Myocyte (in vitro differentiated cells): ENCODE measurements at places on chromosomes 4 and X. TPM values are rescaled to one million over a fixed set of nuclear protein-coding genes. Genes with fewer than 3 reads are reported as not detected.

NAA11 gene
- total RNA-seq, result not detected in 2 replicates

FOXR2 gene
- total RNA-seq, result not detected in 2 replicates

ANXA10 gene
- total RNA-seq, result 0.16 TPM in 1 of 2 replicates, not detected in the other

GPR82 gene
- total RNA-seq, result not detected in 2 replicates

GC gene
- not detected in 2 replicates for total RNA-seq

UGT2A1 gene
- total RNA-seq, result not detected in 2 replicates

SYP gene
- total RNA-seq, result 1.8 TPM in 2 replicates

ARHGAP36 gene
- not detected in 2 replicates for total RNA-seq

SERTM2 gene
- total RNA-seq, result not detected in 2 replicates

ITGB1BP2 gene
- 109 and 135 TPM in 2 replicates for total RNA-seq

GAGE12J gene
- total RNA-seq, result not detected in 2 replicates

NUDT10 gene
- total RNA-seq, result 0.42 and 0.62 TPM in 2 replicates

CHST7 gene
- 11.8 and 13.8 TPM in 2 replicates for total RNA-seq

DDX53 gene
- not detected in 2 replicates for total RNA-seq

MAP3K15 gene
- total RNA-seq, result not detected in 2 replicates

FDCSP gene
- not detected in 2 replicates for total RNA-seq

UGT8 gene
- total RNA-seq, result not detected in 2 replicates

ETFDH gene
- total RNA-seq, result 21.9 and 25.4 TPM in 2 replicates

C4orf33 gene
- total RNA-seq, result 5.8 and 8.6 TPM in 2 replicates

MPP1 gene
- total RNA-seq, result 10.6 and 11.2 TPM in 2 replicates

GYPE gene
- not detected in 2 replicates for total RNA-seq

IL13RA1 gene
- total RNA-seq, result 45.3 and 49.7 TPM in 2 replicates

PAGE3 gene
- not detected in 2 replicates for total RNA-seq

CFP gene
- total RNA-seq, result 0.08 and 0.47 TPM in 2 replicates

PROM1 gene
- not detected in 2 replicates for total RNA-seq

MAGEA4 gene
- total RNA-seq, result not detected in 2 replicates

TRIM60 gene
- not detected in 2 replicates for total RNA-seq

CCSER1 gene
- not detected in 2 replicates for total RNA-seq

LIMCH1 gene
- total RNA-seq, result 67.7 and 83.0 TPM in 2 replicates

RNF128 gene
- 0.53 and 1.4 TPM in 2 replicates for total RNA-seq

SORCS2 gene
- 2.8 and 4.4 TPM in 2 replicates for total RNA-seq

TSC22D3 gene
- total RNA-seq, result 57.1 and 74.5 TPM in 2 replicates

BST1 gene
- total RNA-seq, result 0.88 and 1.4 TPM in 2 replicates

YIPF7 gene
- 4.9 and 5.8 TPM in 2 replicates for total RNA-seq

FRAS1 gene
- 18.3 and 21.0 TPM in 2 replicates for total RNA-seq

TENM3 gene
- 75.7 and 91.0 TPM in 2 replicates for total RNA-seq

ASMT gene
- total RNA-seq, result not detected in 2 replicates

SYN1 gene
- total RNA-seq, result 0.80 TPM in 1 of 2 replicates, not detected in the other

CYTL1 gene
- total RNA-seq, result not detected in 2 replicates

FANCB gene
- total RNA-seq, result 0.88 and 1.2 TPM in 2 replicates

HEPH gene
- 31.3 and 38.0 TPM in 2 replicates for total RNA-seq

FMR1NB gene
- total RNA-seq, result not detected in 2 replicates

HAND2 gene
- 0.11 TPM in 1 of 2 replicates, not detected in the other for total RNA-seq
